ENCODE measurements at places on chromosomes 13 and 19.
A peak's percentile ranks its signal among the peaks of the same experiment; 100 is the strongest.

DNA sequence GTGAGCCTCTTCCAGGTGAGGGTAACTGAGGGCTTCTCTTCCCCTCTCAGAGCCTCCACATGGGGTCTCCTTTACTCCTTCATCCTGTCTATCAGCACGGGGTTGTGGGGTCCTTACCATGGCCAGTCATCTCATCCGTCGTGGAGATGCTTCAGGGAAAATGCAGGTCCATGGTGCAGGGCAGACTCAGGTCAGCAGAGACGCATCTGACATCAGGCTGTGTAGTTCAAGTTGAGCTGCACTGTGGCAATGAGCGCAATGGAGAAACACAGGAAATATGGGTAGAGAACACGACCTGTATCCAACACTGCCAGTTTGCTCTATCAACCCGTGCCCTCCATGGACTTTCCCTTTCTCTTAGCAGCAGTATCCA lies 13.9 kb downstream of the LILRA5 start:
- DNase-seq: no peak
- no peak overlapping the region for H3K4me3 ChIP-seq
- H3K4me1 ChIP-seq: no peaks in the 10 kb centered on the region
- no peaks in the 10 kb centered on the region for H3K36me3 ChIP-seq
- H3K27me3 ChIP-seq: peaks cover 55% of the 10 kb centered on the region

DNA sequence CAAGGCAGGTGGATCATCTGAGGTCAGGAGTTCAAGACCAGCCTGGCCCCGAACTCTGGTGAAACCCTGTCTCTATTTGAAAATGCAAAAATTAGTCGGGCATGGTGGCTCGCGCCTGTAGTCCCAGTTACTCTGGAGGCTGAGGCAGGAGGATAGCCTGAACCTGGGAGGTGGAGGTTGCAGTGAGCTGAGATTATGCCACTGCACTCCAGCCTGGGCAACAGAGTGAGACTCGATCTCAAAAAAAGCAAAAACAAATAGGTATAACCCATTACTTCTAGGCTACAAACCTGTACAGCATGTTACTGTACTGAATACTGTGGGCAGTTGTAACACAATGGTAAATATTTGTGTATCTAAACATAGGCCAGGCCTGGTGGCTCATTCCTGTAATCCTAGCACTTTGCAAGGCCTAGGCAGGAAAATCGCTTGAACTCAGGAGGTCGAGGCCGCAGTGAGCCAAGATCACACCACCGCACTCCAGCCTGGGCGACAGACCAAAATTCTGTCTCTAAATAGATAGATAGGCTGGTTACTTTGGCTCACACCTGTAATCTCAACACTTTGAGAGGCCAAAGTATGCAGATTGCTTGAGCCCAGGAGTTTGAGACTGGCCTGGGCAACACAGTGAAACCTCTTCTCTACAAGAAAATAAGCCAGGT lies 63.5 kb downstream of the MYO9B start:
- no peak overlapping the region for H3K27ac ChIP-seq
- peaks cover 4% of the 10 kb centered on the region for H3K36me3 ChIP-seq
- DNase-seq: no peak
- no peaks in the 10 kb centered on the region for H3K27me3 ChIP-seq
- H3K4me3 ChIP-seq: no peak overlapping the region
- peaks cover 17% of the 10 kb centered on the region for H3K4me1 ChIP-seq

DNA sequence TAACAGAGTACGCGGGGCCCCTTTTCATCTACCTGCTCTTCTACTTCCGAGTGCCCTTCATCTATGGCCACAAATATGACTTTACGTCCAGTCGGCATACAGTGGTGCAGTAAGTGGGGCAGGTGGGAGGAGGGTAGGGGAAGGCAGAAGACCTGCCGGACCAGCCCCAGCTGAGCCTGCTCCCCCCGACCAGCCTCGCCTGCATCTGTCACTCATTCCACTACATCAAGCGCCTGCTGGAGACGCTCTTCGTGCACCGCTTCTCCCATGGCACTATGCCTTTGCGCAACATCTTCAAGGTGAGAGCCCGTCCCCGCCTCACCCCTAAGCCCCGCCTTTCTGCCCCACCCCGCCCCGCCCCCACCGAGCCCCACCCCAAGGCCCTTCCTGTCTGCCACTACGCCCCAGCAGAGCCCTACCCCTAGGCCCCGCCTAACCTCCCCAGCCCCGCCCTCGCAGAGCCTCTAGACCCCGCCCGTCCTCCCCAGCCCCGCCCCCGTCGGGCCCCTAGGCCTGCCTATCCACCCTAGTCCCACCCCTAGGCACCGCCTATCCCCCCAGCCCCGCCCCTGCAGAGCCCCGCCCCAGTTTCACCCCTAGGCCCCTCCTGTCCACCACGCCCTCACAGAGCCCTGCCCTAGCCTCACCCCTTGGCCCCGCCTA lies 7.7 kb downstream of the NDUFB7 start:
- peaks cover 18% of the 10 kb centered on the region for H3K36me3 ChIP-seq
- DNase-seq: peak; percentile 73
- H3K27ac ChIP-seq: no peak overlapping the region
- H3K4me3 ChIP-seq: no peak overlapping the region
- no peaks in the 10 kb centered on the region for H3K27me3 ChIP-seq

DNA sequence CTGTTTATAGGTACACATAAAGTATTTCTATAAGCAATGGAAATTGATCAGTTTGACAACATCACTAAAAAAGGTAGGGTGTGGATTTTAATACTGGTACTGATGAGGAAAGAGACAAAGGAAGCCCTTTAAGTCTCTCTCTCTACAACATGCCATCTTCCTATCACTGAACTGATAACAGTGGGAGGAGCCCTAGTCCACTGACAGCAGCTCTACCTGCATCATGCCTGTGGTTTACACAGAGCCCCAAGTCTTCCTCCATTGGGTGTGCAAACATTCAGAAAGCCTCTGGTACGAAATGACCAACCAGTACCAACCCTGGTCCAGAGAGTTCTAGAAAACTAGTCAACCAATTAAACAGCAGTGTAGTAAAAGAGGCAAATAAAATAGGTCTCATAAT lies 53.4 kb downstream of the KLF12 start:
- H3K27ac ChIP-seq: no peak overlapping the region
- no peaks in the 10 kb centered on the region for H3K27me3 ChIP-seq
- no peaks in the 10 kb centered on the region for H3K36me3 ChIP-seq
- no peak for DNase-seq
- no peak overlapping the region for H3K4me3 ChIP-seq

All from A673 (cell line).